Activated T-cell treated with anti-CD3 and anti-CD28 coated beads for 48 hours (primary cell): ENCODE measurements at places on chromosomes 13 and 19.

- DNase-seq: no peak
These were observed 644 bp downstream of the MED26 start for GRCh38 chr19:16627193-16627927.

DNA sequence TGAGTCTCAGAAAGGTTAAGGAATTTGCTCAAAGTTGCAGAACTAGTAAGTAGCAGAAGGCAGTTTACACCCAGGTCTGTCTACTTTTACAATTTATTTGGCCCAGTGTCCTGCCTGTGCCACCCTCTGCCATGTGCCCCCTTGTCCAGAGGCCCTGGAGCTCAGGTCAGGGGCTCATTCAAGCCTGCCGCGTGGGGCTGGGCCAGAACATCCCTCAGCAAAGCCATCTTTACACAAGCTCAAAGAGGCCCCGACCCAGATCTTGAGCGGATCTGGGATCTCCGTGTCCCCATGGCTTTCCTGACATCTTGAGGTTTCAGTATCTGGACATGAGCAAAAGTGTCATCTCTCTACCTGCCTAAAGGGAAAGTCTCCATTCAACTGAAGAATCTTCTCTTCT lies 76.4 kb upstream of the VSTM2B start:
- DNase-seq: no peak

DNA sequence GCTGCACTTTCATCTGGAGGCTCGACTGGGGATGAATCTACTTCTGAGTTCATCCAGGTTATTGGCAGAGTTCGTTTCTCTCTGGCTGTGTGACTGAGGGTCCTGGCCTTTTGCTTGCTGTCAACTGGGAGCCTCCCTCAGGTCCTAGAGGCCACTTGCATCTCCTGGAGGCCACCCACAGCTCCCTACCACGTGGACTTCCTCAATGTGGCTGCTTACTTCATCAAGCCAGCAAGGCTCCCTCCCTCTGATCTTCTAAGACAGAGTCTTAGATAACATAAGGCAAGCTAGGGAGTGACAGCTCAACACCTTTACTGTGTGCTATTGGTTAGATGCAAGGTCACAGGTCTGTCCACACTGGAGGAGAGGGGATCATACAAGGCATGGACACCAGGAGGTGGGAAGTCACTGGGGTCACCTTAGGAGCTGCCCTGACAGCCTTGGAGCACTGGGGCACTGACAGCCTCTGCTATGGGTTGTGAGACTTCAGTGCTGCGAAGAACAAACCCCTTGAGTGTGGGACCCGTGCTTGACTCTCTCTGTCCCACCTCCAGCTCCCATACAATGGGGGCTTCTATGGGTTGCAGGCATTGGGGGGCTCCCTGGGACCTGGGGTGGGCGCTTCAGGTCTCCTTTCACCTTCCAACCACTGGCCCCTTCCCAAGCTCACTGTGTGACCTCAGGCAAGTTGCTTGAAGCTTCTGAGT lies 5.3 kb downstream of the FAM187B start:
- no peak for DNase-seq

DNA sequence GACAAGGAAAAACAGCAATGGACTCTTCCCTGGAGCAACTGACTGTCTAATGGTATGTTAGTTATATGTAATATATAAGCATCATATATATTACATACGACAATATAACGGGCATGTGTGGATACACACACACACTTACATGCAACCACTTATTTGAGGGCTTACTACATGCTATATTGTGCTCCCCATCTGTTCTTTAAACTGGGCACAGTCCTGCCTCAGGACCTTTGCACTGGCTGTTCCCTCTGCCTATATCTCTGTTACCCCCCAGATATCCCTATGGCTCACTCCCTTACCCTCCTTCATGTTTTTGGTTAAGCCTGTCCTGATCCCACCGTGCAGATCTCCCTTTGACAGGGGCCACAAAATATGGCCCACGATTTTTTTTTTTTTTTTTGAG lies 10.2 kb downstream of the TICAM1 start:
- no peak for DNase-seq

DNA sequence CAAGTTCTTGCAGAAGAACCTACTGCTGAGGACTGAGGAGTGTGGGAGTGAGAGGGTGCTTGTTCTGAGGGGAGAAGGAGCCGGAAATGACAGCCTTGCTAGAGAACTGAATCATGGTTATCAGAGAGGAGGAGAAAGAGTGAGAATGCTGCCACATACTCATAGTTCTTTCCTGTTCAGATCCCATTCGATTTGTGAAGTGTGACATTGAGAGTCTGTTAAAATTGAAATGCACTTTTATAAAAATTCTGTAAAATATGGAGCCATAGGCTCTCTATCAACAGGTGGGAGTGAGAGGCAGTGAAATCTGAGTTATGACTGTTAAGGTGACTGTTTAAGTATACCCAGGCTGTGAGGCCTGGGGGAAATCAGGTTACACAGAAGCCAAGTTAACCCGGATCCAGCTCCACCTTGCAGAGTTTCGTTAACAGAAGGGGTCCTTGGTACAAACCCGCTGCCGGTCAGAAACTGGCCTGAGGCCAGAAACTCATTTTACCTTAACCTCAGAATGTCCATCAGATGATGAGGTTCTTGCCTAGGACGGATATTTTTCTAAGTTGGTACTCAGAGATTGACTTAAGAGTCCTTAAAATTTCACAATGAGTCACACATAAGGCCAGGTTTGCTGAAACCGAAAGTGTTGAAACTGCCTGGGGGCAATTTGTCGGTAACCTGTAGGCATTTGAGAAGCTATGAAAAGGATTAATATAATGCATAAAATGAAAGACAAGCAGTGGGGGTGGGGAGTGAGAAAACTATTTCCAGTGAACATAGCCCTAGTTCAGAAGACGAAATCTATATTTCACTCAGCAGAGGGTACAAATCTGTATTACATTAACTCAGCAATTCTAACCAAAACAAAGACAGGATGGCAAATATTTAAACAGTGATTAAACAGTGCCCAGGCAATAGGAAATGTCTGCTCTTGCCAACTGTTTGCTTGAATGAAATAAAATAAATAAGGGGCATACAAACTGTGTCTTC lies 350.5 kb downstream of the KCNRG start:
- DNase-seq: peak; percentile 20

GRCh38 chr19:38384209-38385027 lies 3.4 kb downstream of the GGN start:
- no peak for DNase-seq

DNA sequence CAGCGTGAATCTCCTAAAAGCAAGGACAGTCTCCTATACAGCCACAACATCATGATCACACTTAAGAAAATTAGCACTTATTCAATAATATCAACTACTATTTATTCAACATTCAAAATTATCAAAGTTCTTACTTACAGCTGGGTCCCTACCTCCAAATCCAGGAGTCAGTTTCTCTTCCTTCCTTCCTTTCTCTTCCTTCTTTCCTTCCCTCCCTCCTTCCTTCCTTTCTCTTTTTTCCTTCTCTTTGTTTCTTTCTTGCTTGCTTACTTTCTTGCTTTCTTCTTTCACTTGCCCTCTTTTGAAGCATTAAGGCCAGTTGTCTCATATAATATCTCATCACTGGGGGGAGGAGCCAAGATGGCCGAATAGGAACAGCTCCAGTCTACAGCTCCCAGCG lies 107.6 kb downstream of the DCT start:
- DNase-seq: no peak

DNA sequence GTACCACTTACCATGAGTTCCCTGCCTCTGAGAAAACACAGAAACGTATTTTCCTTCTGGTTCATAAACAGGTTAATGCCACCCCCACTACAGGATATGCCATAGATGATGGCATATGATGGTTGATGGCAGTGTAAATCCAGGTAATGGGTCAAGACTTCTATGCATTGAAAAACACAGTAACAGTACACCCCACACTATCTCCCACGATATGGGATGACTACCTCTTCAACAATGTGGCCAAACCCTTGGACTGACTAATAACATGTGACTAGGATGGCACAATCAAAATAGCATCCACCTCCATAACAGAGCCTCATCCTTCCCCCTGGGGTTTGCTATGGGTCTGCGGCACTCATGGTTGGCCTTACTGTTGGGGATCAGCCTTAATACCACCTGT lies 22.0 kb downstream of the ZNF235 start:
- no peak for DNase-seq

- DNase-seq: no peak
These were observed 209.1 kb upstream of the STARD13 start for GRCh38 chr13:33494596-33495204.

DNA sequence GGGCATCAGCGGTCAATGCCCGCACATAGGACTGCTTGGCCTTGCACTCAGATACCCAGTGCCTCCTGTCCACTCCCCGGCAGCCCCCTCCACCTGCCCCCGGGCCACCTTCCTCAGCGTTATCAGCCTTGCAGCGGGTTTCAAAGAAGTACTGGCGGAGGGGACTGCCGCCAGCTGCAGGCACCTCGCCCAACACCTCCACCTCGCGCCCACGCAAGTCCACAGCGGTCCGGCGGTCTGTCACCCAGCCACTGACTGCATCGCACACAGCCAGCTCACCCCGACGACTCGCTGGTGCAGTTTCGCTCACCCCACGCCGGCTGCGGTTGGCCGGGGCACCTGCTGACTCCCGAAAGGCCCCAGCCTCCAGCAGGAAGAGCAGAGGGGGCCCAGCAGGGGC lies 3.2 kb downstream of the NTF4 start:
- DNase-seq: no peak
